NCI-H1048 (cell line): ENCODE measurements at places on chromosomes 5 and 9.

DNA sequence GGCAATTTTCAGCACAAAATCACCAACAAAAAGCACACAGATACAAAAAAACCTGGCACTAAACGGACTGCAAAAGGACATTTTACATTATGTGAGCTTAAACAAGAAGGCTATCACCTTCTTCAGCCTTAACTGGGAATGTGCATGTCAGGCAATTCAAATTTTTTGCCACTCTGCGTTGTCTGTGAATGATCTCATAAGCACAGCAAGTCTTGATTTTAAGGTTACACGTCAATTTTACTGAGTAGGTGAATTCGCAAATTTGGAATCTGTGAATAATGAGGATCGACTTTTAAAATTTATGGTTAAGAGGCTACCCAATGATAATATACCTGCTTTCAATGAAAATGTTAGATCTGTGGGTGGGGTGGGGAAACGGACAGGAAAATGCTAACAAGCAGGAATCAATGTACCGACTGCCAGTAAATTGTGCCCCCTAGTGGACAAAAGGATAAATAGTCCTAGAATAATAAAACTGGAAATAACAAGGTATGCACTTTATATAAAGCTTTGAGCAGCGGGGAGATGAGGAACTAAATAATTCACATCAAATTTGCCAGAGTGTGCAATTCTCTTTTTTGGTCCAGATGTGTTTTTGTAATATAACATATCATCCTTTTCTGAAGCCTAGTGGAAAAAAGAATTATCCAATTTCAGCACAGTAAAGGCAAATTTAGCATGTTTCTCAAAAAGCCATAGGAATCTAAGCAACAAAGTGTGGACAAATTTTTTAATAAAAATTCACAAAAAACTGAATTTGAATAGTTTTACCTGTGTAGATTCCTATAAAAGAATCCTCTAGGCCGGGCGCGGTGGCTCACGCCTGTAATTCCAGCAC, 20.5 kb downstream of the EQTN start:
- peak; percentile 37 for DNase-seq

DNA sequence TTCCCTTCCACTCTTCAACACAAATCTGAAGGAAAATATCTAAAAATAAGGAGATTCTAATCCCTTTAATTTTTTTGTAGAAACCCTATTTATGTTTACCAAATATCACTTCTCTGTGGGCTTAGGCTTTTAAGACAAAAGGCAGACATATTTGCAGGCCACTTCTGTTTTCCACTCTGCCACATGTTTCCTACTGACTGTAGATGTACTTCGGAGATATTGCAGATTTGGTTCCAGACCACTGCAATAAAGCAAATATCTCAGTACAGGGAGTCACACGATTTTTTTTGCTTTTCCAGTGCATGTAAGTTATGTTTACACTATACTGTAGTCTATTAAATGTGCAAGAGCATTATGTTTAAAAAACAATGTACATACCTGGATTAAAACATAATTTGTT, 219.0 kb downstream of the SREK1 start:
- no peak for DNase-seq

DNA sequence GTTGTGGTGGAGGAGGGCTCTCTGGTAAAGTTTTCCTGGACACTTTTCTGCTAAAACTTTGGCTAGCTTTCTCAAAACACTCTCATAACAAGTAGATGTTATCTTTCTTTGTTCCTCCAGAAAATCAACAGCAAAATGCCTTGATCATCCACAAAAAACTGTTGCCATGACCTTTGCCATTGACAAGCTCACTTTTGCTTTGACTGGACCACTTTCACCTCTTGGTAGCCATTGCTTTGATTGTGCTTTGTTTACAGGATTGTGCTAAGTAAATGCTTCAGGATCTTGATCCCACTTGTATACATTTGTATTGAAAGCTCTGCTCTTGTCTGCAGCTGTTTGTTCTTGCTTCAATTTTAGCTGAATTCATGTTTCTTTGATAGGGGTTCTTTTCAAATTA, 143.9 kb upstream of the NR3C1 start:
- no peak for DNase-seq

DNA sequence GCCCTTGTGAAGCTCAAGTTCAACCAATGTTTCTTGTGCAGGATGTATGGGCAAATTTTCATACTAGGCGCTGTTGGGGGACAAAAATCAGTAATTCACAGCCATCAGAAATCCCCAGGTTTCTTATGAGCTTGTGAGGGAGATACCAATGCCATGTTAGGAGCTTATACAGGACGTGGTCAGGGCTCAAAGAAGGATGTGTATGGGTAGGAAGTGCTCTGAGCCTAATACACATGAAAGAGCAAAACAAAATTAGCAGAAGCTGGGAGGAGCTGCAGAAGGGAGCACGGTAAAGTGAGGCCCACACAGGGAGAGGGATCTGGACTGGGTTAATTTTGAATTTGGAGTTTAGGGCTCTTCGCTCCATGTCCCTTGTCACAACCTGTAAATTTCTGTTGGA, 114.6 kb upstream of the MAP3K1 start:
- no peak for DNase-seq

DNA sequence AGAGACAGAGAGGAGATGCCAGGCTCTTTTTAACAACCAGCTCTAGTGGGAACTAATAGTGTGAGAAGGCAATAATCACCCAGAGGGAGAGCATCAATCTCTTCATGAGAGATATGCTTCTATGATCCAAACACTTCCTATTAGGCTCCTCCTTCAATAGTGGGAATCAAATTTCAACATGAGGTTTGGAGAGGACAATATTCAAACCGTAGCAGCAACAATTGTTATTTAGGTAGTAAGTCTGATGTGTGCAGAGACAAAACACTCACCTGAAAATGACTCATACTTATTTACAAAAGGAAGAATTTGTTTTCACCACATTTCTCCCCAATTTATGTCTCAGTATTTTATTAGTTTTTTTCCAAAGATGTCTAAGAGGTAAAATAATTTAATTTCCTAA, 144.3 kb downstream of the ST8SIA4 start:
- DNase-seq, result no peak

GRCh38 chr9:26756881-26757280, 135.7 kb downstream of the CAAP1 start:
- DNase-seq, result no peak

DNA sequence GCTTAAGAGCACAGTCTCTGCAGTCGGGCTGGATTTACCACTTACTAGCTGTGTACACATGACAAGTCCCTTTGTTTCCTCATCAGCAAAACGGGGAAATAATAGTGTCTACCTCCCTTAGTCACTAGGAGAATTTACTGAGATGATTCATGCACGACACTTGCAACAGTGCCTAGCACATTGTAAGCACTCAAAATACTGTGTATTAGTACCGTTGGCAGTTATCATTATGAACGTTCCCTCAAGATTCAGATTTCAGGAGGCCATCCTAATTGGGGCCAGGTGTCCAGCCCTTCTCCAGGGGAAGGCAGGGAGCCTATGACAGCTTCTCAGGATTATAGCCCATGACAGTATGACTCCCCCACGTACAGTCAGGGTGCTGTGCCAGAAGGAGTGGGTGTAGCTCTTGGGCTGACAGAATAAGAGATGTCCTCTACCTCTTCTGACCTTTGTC, 164.3 kb downstream of the DOCK2 start:
- no peak for DNase-seq

- no peak for DNase-seq
Measured at GRCh38 chr9:92947268-92948037, at the start of gene FGD3. TSS of gene FGD3 (plus strand) at chr9:92947523. CDS start at chr9:92976257, 28,734 bp downstream.

- no peak for DNase-seq
Measured at GRCh38 chr5:131783874-131784273, 12.9 kb downstream of the FNIP1 start.

DNA sequence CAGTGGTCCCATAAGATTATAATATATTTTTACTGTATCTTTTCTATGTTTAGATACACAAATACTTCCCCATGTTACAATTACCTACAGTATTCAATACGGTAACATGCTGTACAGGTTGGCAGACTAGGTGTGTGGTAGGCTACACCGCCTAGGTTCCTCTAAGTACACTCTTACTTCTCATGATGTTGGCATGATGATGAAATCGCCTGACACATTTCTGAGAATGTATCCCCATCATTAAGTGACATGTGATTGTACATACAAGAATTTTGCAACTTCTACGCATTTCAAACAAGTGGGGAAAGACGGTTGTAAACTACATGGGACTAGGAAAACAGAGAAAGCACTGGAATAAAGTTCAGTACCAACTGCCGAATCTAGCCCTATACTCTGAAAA, 53.3 kb downstream of the SETX start:
- no peak for DNase-seq

DNA sequence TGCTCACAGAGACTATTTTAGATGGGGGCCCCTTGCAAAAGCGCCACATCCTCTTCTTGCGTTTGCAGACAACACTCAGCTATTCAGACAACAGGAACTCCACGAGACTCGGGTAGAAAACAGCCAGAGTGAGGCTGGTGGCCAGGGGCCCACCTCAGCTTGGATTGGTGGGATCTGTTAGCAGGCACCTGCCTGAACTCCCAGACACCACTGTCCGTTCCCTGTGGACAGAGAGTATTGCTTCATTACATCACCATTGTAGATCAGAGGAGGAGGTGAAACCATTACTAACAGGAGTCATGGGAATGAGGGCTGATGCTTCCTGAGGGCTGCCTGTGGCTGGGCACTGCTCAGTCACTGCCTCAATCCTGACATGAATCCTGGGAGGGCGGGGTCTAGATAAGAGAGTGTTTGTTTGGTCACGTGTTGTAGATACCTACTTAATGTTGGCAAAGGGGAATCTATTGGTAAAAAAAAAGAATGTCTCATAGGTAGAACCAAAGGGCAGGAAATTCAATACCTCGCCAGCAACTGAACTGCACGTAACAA, 4.4 kb upstream of the RAPGEF1 start:
- no peak for DNase-seq

- no peak for DNase-seq
Measured at GRCh38 chr5:127294829-127295228, 4.2 kb downstream of the MEGF10 start.

DNA sequence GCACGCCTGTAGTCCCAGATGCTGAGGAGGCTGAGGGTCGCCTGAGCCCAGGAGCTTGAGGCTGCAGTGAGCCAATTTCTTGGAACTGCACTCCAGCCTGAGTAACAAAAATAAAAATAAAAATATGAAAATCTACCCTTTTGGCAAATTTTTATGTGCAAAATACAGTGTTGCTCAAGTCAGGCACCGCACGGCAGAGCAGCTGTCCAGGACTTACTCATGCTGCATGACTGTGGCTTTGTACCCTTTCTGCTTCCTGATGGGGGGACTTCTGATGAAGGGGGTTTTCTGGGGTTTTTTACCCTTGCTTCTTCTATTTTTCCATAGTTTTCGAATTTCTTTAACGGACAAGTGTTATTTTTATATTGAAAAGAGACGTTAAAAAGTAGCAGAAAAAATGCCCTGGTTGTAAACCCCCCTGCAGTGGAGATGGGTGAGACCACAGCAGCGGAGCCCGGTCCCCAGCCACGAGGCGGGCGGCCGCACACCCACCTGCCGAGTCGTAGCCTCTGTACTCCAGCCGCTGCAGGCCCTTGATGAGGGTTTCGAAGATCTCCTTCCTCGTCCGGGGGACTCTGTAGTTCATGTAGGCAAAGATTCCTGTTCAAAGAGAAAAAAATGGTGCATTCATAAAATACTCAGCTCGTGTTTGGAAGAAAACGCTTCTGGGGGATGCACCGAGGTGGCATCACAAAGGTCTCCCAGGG, 15.0 kb downstream of the GFPT2 start:
- no peak for DNase-seq

DNA sequence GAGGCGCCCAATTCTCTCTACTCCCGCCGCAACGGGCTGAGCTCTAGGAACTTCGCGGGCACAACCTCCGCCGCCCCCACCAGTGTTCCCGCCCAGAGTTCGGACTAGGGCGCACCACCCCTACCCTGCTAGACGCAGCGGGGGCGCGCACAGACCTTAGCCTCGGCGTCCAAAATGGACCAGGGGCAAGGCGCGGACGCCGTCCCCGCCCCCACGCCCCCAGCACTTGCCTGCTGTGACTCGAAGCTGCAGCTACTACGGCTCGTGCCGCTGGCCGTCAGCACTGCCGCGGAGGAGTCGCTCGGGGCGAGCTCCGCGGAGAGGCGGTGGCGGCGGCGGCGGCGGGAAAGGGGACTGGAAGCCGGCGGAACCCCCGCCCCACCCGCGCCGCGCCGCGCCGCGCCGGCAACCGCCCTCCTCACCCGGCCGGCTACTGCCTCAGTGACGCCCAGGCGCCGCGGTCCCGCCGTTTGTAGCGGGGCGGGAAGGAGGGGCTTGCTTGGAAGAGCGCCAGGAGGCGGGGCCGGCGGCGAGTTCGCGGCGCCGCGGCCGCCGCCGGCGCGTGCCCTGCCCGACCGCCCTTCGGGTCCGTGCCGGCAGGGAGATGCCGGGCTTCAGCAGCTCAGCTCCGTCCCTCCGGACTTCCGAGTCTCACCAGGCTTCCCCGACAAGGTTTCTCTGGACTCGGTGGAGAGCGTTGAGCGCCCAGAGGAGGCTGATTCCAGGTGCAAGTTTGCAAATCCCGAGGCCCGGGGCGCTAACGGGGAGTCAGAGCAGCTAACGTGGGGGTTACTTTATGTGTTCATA, 4.5 kb downstream of the ELAVL2 start:
- DNase-seq, result peak; percentile 17

GRCh38 chr9:95302479-95302878, 15.0 kb downstream of the FANCC start:
- DNase-seq, result no peak

DNA sequence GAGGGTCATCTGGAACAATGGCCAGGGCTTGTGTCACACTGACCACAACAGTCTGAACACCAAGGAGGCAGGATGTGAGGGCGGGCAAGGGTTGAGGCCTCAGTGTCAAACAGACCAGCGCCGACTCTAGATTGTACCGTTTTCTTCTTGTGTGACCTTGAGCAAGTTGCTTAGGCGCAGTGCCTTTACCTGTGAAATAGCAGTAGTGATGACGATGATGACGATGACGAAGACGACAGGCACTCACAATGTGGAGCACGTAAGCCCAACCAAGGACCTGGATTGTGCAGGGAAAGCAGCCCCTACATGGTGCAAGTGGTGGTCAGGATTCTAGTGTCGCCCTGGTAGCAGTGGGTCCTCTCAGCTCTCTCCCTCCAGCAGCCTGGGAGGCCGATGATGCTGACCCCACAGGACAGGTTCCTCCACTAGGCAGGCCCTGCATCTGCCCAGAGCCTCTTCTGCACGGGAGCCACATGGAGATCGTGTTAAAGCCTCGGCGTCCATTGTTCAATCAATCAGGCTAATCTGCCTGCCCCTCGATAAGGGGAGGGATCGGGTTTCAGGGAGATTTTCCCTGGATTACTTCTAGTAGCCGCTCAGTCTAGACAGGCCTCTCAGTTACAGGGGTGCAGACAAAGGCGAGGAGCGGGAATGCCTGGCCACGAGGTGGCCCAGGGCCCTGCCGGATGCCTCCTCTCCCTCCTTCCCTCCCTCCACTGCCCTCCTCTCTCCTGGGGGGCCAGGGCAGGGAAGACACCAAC, 91.7 kb downstream of the MACROH2A1 start:
- DNase-seq, result no peak

GRCh38 chr9:37997636-37998374, 71.2 kb downstream of the SHB start:
- no peak for DNase-seq

DNA sequence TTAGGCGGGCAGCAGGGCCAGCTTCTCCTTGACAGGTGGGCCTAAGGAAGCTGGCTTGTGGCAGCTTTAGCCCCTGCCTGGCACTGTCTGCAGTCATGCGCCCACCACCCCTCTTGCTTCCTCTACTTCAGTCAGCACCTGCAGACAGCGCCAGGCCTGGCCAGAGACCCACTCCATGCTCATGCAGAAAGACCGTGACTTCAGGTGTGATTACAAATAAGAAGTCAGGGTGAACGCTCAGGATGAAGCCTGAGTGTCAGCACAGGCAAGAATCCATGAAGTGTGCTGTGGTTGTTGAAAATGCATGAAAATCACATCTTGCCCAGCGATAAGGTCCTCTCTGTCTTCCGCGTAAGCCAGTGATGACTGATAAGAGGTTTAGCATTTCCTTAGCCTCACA, 3.4 kb downstream of the CSF2 start:
- DNase-seq, result no peak
